Naive thymus-derived CD4-positive, alpha-beta T cell (primary cell): ENCODE measurements at places on chromosomes 12 and 14.

GRCh38 chr12:116568203-116568602, 9.0 kb downstream of the MAP1LC3B2 start:
- H3K27ac ChIP-seq = no peak overlapping the region
- no peak for DNase-seq
- H3K36me3 ChIP-seq = no peaks in the 10 kb centered on the region
- no peaks in the 10 kb centered on the region for H3K27me3 ChIP-seq
- no peak overlapping the region for H3K4me3 ChIP-seq
- no peaks in the 10 kb centered on the region for H3K4me1 ChIP-seq

GRCh38 chr14:99809360-99809759, 16.1 kb downstream of the EML1 start:
- no peak for DNase-seq
- no peak overlapping the region for H3K4me3 ChIP-seq
- no peak overlapping the region for H3K27ac ChIP-seq
- H3K4me1 ChIP-seq = no peaks in the 10 kb centered on the region

DNA sequence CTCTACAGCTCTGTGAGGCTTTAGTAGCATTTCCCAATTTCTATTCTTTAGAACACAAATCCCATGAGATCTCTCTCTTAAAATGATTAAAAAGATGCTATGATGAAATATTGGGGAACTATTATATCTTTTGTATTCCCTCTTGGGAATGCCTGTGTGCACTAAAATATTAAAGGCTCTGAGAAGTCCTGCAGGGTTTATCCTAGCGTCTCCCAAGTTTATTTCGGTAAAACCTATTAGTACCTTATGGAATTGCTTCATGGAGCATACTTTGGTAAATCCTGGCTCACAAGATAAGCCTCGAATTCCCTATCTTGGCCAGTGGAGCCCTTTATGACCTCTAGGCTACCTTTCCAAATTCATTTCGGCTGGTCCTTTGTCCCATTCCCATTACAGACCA, 306.8 kb downstream of the VRK1 start:
- no peaks in the 10 kb centered on the region for H3K36me3 ChIP-seq
- DNase-seq = no peak
- peaks cover 3% of the 10 kb centered on the region for H3K4me1 ChIP-seq
- H3K4me3 ChIP-seq = no peak overlapping the region

GRCh38 chr14:37559386-37559785, 35.7 kb downstream of the FOXA1 start:
- no peaks in the 10 kb centered on the region for H3K27me3 ChIP-seq
- no peak overlapping the region for H3K27ac ChIP-seq
- no peak for DNase-seq
- no peak overlapping the region for H3K4me3 ChIP-seq
- H3K36me3 ChIP-seq = no peaks in the 10 kb centered on the region

DNA sequence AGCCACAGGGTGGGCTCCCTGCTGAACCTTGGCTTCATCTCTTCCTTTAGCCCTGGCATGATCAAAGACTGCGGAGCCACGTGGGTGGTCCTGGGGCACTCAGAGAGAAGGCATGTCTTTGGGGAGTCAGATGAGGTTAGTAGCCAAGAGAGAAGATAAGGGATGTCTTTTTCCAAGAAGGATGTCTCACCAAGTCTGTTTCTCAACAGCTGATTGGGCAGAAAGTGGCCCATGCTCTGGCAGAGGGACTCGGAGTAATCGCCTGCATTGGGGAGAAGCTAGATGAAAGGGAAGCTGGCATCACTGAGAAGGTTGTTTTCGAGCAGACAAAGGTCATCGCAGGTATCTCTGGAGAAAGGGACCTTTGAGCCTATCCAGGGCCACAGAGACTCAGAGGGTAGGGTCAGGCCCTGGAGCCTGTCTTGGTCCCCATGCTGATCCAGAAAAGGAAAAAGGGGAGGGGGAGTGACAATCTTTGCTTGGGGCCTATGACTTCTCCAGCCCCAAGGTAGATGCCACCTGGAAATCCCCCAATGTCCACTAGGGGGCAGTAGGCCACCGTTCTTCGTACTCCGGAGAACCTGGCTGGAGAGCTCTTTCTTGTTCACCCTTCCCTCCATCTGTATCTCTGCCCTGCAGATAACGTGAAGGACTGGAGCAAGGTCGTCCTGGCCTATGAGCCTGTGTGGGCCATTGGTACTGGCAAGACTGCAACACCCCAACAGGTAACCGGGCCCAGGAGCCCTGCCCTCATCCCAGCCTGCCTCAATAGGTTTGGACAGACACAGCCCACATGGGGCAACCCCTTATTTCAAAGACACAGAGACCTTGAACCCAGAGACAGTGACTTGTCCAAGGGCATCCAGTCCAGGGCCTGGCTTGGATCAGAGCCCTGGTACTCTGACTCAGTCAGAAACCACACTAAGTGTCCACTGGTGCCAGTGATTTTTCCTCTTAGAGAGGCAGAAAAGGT, 2.0 kb downstream of the TPI1 start:
- H3K4me1 ChIP-seq = peaks cover 42% of the 10 kb centered on the region
- no peak overlapping the region for H3K4me3 ChIP-seq
- peak overlapping the region; percentile 82 for H3K27ac ChIP-seq

- no peak for DNase-seq
- no peaks in the 10 kb centered on the region for H3K27me3 ChIP-seq
- H3K27ac ChIP-seq = no peak overlapping the region
- no peaks in the 10 kb centered on the region for H3K4me1 ChIP-seq
These were observed 71.4 kb upstream of the POC1B start for GRCh38 chr12:89597210-89597609.

GRCh38 chr12:49305762-49306510, 11.0 kb downstream of the PRPH start:
- H3K27ac ChIP-seq = no peak overlapping the region
- no peak for DNase-seq
- H3K4me3 ChIP-seq = no peak overlapping the region

DNA sequence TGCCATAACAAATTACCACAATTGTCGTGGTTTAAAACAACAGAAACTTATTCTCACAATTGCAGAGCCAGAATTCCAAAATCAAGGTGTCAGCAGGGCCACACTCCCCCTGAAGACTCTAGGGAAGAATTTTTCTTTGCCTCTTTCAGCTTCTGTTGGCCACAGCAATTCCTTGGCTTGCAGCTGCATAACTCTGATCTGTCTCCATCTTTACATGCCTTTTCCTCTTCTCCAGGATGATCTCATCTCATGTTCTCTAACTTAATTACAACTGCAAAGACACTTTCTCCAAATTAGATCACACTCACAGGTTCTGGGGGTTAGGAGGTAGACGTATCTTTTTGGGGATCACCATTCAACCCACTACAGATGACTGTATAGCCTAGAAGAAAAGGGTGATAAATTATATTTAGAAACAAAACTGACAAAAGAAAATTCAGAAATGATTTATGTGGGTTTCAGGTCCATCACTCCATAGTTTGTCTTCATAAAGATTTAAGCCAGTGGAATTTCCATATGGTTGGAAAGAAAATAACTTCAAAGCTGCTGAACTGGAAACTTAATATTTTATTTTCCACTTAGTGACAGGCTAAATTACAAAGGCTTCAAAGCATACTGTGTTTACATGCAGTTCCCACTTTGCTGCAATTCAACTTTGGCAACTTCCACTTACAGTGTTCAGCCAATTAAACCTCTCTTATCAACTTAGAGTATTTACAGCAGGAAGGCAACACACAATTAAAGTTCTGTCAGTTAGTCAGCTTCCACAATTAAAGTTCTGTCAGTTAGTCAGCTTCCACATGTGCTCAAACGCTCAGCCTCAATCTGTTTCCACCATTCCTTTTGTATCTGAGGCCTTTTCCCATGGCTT, 213.3 kb downstream of the EPS8 start:
- no peak overlapping the region for H3K27ac ChIP-seq
- no peaks in the 10 kb centered on the region for H3K36me3 ChIP-seq
- peaks cover 7% of the 10 kb centered on the region for H3K4me1 ChIP-seq
- no peak overlapping the region for H3K4me3 ChIP-seq
- no peaks in the 10 kb centered on the region for H3K27me3 ChIP-seq
- DNase-seq = no peak

DNA sequence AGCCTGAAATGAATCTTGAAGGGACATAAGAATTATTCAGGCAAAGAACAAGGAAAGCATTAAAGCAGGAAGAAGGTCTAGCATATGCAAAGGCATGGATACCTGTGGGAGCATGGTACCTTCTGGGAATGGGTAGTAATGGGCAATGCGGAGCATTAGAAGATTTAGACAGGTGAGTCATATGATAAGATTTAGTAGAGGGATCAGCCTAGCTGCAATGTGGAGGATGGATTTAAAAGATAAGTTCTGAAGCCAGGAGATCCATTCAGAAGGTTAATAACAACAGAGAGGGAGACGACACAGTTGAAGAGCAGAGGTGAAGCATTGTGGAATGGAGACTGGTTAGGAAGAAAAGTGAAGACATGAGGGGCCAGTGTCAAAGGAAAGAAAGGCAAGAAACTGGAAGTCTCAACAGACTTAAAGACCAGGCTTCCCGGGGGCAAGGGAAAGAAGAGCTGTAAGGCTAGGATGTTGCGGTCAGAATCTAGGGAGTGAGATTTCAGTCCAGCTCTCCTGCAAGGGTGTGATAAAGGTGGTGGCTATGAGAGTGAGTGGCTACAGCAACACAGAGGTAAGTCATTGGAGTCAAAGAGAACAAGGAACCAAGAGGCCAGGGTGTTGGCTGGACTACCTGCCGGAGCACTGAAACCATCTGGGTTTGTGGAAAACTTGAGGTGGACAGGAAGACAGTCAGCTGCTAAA, 5.6 kb upstream of the STAT6 start:
- no peak overlapping the region for H3K4me3 ChIP-seq
- no peaks in the 10 kb centered on the region for H3K4me1 ChIP-seq
- H3K36me3 ChIP-seq = no peaks in the 10 kb centered on the region
- no peak overlapping the region for H3K27ac ChIP-seq

DNA sequence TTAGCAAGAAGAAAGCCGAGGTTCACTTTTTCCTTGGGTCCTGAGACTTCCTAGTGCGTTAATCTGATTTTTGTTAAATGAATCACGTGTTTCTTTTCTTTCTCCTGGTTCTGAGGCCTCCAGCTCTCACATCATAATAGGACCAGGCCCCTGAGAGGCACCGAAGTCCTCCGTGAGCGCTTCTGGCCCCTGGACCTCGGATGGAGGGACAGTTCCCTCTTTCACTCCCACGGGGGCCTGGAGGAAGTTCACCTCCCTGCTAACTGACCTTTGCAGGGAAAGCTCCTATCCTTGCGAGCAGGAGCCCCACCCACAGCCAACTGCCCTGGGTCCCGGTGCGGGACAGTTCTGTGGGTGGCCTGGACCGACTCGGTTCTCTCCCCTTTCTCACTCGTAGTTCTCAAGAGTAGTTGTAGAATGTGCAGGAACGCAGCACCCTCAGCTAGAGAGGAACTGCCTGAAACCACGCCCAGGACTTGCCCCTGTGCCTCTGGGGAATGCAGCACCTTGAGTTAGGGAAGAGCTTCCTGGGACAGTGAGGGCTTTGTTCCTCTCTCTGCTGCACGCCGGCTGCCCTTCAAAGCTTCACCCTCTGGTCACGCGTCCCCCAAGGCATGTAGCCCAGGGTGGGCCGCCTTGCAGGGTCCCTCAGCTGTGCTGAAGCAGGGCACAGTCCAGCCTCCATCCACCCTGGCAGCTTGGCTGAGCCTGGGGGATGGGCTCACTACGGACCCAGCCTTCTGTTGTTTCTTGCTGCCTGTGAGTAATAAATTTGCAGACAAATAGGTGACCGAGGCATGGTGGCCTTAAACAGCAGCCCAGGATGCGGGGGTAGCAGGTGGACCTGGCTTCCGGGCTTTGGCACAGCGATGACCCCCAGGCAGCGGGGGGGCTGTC, 264.6 kb downstream of the ADGRD1 start:
- H3K4me1 ChIP-seq = no peaks in the 10 kb centered on the region
- H3K36me3 ChIP-seq = no peaks in the 10 kb centered on the region
- no peaks in the 10 kb centered on the region for H3K27me3 ChIP-seq
- H3K4me3 ChIP-seq = no peak overlapping the region
- DNase-seq = no peak
- no peak overlapping the region for H3K27ac ChIP-seq

- H3K27me3 ChIP-seq = no peaks in the 10 kb centered on the region
- no peak overlapping the region for H3K27ac ChIP-seq
- H3K4me1 ChIP-seq = no peaks in the 10 kb centered on the region
- DNase-seq = no peak
- no peaks in the 10 kb centered on the region for H3K36me3 ChIP-seq
- H3K4me3 ChIP-seq = no peak overlapping the region
These were observed 267.6 kb downstream of the AEBP2 start for GRCh38 chr12:19706936-19707335.
